ENCODE measurements at places on chromosomes 1 and 21.
A peak's percentile ranks its signal among the peaks of the same experiment; 100 is the strongest.

GRCh38 chr21:30257773-30258172 lies 25.0 kb downstream of the KRTAP24-1 start:
- DNase-seq, result no peak

DNA sequence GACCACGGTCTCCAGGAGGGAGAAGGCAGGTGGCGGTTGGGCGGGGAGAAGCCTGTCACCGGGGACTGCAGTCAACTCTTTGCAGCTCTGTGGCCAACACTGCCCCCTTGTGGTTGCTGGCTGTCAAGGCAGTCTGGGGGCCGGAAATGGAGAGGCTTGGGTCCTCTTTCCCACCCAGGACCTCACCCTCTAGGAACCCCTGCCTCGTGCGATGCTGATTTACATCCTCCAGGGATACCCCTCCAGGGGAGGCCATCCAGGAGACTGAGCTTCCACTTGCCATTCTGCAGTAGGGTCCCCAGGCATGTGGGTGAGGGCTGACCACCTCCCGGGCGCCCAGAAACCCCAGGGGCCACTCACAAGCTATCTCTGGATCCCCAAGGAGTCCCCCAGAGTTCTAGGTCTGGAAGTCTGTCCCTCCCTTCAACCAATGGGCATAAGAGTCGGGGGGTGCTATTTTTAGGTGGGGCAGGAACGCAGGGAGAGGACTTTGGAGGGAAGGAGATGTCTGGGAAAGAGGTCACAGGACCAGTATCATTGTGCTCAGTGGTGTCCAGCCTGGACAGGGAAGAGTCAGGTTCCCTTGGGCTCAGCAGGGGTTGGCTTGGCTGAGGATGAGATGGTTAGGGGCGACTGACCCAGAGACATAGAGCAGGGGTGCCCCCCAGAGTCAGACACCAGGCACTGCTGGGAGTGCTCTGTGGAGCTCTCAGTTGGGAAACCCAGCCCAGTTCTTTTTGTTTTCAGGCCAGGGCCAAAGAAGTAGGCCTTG lies 7.1 kb upstream of the GPR61 start:
- DNase-seq, result peak; percentile 86

DNA sequence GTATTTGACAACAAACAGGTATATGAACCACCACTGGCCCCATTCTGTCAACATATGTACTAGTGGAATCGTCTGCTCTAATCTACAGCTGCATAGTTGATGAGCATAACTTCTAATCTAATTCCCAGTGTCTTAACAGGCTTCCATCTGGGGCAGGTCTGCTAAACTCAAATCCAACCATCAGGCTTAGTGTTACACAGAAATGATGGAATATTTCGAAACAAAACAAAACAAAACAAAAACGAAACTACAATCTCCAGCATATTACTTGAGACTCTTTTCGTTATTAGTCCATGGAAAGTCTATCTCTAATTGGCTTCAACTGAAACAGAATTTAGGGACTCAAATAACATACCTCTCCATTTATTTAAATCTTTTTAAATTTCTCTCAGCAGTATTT lies 37.6 kb downstream of the DIPK1A start:
- DNase-seq, result no peak

DNA sequence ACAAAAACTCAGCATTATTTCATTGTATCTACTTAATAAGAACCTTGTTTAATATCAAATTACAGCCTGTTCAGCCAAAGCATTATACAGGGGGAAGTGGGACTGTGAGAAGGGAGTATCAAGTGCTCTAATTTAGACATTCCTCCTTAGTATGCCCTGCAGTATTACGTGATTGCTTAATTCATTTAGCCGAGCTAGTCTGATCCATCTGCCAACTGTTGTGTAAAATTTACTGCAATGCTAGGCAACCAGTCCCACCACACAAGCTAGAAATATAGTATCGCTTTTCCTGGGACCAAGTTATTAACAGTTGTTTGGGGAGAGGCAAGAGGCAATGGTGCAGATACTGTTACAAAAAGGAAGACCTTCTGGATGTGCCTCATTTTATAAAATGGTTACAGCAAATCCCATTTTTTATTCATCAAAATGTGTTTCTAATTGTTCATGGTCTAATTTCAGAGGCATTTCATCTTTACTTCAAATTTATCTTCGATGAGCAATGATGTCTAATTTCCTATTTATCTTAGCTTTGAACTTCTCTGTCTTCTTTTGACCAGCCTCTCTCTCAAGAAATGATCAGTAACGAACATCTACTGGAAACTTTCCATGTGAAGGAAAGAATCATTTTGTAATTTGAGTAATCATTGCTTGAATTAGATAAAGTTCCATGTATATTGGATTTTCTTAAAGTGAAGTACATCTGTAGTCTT lies 283.3 kb downstream of the DUSP10 start:
- DNase-seq, result no peak

- DNase-seq, result no peak
These were observed 89.9 kb upstream of the LBR start for GRCh38 chr1:225517697-225518096.

DNA sequence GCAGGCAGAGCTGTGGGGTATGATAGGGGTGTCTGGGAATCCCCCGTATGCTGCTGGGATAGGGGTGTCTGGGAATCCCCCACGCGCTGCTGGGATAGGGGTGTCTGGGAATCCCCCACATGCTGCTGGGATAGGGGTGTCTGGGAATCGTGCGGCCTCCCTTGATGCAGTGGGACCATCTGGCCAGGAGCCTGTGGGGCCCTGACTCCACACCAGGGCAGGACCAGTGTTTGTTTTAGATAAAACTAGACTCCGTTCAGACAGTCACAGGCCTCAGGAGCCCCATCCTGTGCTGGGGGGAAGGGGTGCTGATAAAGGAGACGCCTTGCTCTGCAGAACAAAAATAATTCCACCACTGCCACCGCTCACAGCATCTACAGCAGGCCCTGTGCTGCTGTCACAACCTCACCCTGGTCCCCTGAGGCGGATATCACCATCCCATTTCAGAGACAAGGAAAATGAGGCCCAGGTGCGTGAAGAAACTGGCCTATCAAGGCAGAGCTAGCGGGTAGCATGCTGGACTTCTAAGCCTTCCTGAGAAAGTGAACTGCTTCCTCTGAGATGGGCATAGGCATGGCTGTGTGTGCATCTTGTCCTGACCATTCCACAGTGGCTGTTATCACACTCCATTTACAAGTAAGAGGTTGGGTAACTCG lies 24.0 kb downstream of the ECE1 start:
- no peak for DNase-seq

DNA sequence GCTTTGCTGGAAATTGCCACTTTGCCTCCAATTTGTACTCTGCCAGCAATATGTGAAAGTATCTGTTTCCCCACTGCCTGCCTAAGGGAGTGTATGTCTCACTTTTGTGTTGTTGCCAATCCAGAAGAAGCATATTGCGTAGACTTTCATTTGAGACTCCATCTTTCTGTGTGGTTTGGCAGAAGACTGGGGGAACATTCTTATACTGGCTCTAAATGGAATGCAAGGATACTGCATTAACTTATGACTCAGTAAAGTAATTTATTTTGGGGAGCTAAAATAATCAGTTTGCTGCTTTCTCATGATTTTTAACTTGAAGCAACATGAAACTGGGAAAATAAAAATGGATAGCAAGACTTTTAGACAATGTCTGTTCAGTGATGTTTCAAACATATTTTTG lies 107.7 kb upstream of the TMPRSS2 start:
- no peak for DNase-seq

DNA sequence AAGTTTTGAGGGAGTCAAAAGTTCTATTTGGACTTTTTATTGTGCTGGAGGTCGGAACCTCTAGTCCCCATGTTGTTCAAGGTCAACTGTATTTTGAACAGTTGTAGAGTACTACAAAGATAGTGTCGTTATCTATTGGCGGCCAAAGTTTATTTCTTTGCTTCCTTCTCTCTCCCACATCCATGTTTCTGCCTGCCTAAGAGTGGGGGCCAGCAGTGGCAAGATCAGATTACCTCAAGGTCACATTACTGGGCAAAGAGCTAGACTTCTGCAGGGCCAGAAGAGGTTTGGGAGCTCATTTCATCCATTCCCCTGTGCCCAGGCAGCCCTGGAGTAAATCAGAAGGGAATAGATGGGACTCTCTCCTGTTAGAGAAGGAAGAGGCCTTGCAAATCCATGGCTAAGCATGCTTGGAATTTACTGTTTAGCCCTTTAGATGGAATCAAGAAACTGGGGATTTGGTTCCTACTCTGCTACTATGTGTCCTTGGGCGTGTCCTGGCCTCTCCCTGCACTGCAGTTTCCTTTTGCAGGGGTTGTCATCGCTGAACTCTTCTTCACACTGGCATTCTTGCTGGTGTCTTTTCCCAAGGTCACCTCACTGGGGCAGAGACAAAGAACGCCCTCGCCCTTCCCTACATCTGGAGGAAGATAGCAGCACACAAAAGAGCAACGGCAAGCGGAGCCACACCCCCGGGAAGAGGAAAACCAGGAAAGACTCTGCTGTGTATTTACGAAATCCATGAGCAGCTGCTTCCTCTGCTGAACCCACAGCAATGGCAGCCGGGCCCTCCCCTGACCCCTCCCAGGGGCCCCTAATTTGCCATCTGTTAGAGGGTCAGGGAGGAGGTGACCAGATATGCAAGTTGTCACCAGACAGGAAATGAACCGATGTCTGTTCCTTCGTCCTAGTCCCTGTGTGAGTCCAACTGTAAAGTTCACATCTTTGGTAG lies 73.3 kb downstream of the PLPP3 start:
- DNase-seq, result no peak

GRCh38 chr1:171644805-171645483 lies 7.5 kb downstream of the MYOC start:
- DNase-seq, result peak; percentile 53

DNA sequence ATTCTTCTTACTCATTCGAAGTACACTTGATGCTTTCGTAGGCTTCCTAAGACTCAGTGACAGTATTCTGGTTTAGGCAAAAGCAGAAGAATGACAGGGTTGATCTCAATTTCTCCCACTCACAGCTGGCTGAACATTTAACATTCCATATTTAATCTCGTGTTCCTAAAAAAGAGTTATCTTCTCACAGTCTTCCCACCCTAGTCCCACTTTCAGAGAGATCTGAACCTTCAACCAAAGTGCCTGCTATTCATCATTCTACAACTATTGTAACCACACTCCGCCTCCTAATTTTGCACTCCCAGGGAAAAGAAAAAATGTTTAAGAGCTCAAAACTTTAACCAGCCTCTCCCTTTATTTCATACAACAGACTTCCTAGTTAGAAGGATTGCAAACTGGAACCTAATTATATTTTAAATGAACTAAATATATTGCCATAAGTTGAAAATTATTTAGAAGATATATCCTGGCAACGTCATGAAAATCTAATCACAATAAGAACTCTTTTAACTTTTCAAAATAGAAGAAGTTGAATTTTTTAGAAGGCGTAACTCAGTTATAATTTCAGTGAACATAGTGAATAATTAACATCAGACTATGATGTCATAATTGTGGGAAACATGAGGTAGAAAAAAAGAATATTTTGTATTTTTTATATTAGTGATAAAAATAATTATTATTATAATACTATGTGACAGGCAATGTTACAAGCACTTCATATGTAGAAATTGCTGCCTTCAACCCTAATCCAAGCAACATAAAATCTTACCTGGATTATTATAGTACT lies 540.9 kb upstream of the ADGRL2 start:
- DNase-seq, result no peak

DNA sequence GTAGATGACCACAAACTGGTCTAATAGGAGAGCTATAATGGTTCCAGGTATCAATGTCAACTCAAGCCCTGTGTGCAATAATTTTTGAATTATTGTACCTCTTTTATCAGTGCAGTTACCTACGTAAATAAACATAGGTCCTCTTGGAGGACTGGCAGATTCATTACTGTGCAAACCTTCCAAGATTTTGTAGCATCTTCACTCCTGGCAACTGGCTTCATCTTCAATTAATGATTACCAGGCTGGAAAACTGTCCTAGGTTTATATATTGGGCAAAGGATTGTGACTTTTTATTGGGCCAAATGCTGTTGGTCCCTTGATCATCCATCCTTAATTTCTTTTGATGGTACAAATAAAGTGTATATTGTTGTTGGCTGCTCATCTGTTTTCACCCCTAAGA lies 35.6 kb downstream of the C4BPA start:
- no peak for DNase-seq

- DNase-seq, result no peak
These were observed 26.4 kb downstream of the CNST start for GRCh38 chr1:246592695-246593094.

- no peak for DNase-seq
These were observed 326.3 kb downstream of the TBX15 start for GRCh38 chr1:118661769-118662320.

DNA sequence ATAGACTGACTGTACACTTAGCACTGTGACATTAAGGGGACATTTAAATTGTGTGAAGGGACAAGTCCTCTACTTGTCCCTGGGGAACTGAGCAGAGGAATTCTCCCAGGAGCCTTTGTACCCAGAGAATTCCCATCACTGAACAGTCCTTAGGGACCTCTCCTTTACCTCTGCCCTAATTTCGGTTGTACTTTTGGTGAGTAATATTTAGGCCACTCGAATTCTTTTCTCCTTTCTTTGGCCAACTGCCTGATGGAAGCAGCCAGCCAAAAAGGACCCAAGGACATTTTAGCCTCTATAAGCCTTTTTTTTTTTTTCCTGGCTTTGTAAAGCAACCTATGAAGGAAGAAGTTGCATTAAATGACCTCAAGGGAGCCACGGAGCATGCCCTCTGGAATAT lies 71.5 kb downstream of the NR5A2 start:
- no peak for DNase-seq

DNA sequence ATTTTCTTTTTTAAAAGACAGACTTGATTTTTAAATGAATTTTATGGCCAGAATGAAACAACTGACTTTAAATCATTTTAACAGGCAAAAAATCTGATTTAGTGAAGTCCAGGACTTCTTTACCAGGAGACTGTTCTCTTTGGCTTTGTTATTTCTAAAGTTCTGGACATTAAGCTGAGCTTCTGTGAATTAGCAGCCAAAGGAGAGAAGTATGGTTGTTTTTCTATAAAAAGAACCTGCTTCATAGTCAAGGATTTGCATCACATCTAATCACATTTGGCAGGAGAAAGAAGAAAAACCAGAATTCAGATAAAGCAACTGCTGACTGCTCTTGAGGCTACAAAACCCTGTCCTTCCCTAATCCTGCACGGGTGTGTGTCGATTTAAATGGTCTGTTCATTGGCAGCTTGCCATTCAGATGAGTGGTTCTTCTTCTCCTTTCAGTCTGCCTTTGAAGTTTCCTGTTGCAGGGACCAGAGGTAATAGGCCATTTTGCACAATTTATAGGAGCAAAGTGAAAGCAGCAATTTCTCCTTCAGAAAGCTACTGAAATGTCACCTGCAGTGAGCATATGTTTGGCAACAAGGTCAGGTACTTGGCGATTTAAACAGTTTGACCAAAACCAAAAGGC lies 215.4 kb downstream of the OLFM3 start:
- no peak for DNase-seq

DNA sequence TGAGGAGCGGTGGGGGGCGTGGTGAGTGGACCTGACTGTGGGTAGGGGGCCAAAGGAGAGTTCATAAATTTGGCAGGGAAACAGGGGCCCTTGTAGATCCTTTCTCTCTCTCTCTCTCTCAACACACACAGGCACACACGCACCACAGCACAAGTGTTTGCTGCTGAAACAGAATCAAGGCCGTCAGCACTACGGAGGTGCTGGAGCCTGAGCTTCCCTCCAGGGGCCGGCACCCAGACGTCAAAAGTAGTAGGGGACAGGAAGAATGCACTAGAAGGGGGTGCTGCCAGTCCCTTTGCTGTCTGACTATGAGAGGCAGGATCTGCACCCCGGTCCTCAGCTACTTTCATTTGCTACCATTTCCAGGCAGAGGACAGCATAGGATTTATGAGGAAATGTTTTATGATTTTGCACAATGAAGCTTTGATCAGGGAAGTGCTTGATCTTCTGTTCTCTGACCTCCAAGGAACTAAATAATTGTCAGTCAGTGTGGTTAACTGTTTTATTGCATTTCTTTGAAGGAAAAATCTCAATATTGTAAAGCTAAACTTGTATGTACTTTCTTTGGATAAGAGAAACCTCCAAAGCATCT lies 74.3 kb upstream of the FAM3B start:
- DNase-seq, result no peak

Measured in activated T-cell treated with anti-CD3 and anti-CD28 coated beads for 48 hours (primary cell).